ENCODE measurements at places on chromosomes 2 and 18. TPM values are rescaled to one million over a fixed set of nuclear protein-coding genes. Genes with fewer than 3 reads are reported as not detected.

KCNE4 gene
- 14.8 TPM for total RNA-seq

CLEC4F gene
- 0.63 TPM for total RNA-seq

GRCh38 chr2:219018726-219019125, 22.6 kb downstream of the CFAP65 start:
- no peaks in the 10 kb centered on the region for H3K4me1 ChIP-seq
- no peak overlapping the region for H3K27ac ChIP-seq
- no peak overlapping the region for H3K4me3 ChIP-seq
- DNase-seq = no peak
- no peaks in the 10 kb centered on the region for H3K27me3 ChIP-seq

DNA sequence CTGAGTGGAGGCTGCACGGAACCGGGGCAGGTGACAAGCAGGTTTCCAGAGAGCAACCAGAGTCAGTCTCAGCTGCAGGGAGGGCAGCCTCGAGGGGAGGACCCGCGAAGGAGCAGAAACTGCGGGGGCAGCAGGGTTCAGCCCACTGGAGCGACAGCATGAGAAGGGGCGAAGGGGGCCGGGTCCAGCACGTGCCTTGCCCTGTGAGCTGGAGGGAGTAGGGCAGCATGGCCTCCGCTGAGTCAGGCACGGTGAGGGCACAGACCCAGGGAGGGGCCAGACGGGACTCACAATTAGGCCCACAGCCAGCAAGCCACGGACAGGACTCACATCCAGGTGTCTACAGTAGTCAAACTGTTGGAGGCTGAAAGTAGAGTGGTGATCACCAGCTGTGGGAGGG, 22.7 kb upstream of the ATP9B start:
- no peak overlapping the region for H3K27ac ChIP-seq
- no peak overlapping the region for H3K4me3 ChIP-seq
- H3K4me1 ChIP-seq = no peaks in the 10 kb centered on the region
- no peaks in the 10 kb centered on the region for H3K36me3 ChIP-seq
- no peak for DNase-seq
- peaks cover 23% of the 10 kb centered on the region for H3K27me3 ChIP-seq

GRCh38 chr2:120348737-120349439, 3.0 kb downstream of the INHBB start:
- no peaks in the 10 kb centered on the region for H3K36me3 ChIP-seq
- H3K27me3 ChIP-seq = no peaks in the 10 kb centered on the region
- H3K4me1 ChIP-seq = peaks cover 32% of the 10 kb centered on the region
- no peak overlapping the region for H3K4me3 ChIP-seq

DNA sequence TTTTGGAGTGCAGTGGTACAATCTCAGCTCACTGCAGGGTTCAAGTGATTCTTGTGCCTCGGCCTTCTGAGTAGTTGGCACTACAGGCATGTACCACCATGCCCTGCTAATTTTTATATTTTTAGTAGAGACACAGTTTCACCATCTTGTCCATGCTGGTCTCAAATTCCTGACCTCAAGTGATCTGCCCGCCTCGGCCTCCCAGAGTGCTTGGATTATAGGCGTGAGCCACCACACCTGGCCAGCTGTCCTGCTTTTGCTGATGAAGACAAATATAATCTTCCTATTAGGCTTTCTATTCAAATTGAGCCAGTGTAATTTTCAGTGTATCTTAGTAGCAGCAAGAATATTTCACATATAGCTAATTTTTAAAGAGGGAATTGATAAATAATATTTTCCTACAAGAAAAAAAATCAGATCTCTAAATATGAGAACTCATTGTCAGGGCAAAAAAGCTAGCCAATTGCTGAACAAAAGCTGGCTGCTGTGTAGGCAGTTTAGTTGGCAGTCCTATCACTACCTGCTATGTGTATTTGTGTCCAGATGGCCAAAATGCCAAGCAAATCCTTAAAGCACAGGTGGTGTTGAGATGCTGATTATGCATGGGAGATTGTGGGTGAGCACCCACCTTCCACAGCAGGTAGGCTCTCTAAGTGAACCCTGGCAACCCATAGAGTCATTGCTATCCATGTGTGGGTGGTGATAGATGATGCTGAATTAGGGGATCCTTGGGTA, 60.8 kb upstream of the STAM2 start:
- no peak overlapping the region for H3K4me3 ChIP-seq
- DNase-seq = no peak
- no peaks in the 10 kb centered on the region for H3K36me3 ChIP-seq

GAL3ST2 gene
- total RNA-seq = not detected

- H3K4me3 ChIP-seq = no peak overlapping the region
- no peaks in the 10 kb centered on the region for H3K27me3 ChIP-seq
- no peak for DNase-seq
- peaks cover 50% of the 10 kb centered on the region for H3K36me3 ChIP-seq
- no peak overlapping the region for H3K27ac ChIP-seq
Measured at GRCh38 chr2:232567721-232568120, 17.2 kb downstream of the EIF4E2 start.

- H3K36me3 ChIP-seq = no peaks in the 10 kb centered on the region
- H3K27me3 ChIP-seq = no peaks in the 10 kb centered on the region
- no peaks in the 10 kb centered on the region for H3K4me1 ChIP-seq
Measured at GRCh38 chr2:8352296-8352695, 329.6 kb upstream of the ID2 start.

RNF25 gene
- 27.5 TPM for total RNA-seq

RHOB gene
- total RNA-seq = 1,330 TPM

GRCh38 chr2:220282236-220282635, 654.8 kb downstream of the SLC4A3 start:
- no peaks in the 10 kb centered on the region for H3K27me3 ChIP-seq
- DNase-seq = no peak
- no peaks in the 10 kb centered on the region for H3K36me3 ChIP-seq
- H3K4me1 ChIP-seq = peaks cover 10% of the 10 kb centered on the region
- H3K27ac ChIP-seq = no peak overlapping the region

DNA sequence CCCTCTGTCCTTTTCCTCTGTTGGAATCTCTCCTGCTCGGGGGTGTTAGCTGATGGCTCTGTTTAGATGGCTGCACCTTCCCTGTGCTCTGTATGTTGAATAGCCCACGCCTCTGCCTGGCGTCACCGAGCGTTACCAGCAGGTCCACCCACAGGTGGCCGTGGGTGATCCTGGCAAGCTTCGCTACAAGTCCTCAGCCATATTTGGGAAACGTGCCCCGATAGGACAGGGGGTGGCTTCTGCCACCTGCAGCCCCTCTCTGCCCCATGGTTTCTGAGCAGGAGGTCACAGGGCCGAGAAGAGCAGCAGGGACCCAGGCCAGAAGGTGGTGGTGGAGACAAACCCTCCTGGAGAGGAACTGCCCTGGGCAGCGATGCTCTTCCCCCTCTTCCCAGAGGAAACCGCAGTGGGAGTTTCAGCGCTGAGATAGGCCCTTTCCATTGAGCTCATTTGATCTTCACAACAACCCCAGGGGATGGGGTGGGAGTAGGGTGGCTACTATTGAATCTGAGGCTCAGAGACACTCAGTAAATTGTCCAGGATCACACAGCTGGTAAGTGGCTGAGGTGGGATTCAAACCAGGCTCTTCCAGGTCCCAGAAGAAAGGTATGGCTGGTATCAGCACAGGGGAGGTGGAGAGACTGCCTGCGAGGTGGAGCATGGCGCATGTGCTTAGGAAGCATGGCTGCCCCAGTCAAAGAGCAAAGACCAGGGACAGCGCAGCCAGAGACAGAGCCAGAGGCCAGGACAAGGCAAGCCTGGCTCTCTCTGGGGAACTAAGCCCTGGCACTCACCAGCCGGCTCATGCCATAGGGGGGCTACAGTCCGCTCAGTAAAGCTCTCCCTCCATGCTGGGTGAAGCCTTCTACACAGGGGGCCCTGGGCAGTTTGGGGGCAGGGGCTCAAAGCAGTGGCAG, 15.0 kb downstream of the NGEF start:
- H3K4me1 ChIP-seq = no peaks in the 10 kb centered on the region
- DNase-seq = no peak
- H3K27me3 ChIP-seq = no peaks in the 10 kb centered on the region
- no peaks in the 10 kb centered on the region for H3K36me3 ChIP-seq
- no peak overlapping the region for H3K4me3 ChIP-seq

- peaks cover 7% of the 10 kb centered on the region for H3K4me1 ChIP-seq
- H3K36me3 ChIP-seq = no peaks in the 10 kb centered on the region
- H3K27me3 ChIP-seq = no peaks in the 10 kb centered on the region
- no peak overlapping the region for H3K4me3 ChIP-seq
Measured at GRCh38 chr2:19300961-19301360, 57.5 kb downstream of the OSR1 start.

TWIST2 gene
- total RNA-seq = 46.9 TPM

DNA sequence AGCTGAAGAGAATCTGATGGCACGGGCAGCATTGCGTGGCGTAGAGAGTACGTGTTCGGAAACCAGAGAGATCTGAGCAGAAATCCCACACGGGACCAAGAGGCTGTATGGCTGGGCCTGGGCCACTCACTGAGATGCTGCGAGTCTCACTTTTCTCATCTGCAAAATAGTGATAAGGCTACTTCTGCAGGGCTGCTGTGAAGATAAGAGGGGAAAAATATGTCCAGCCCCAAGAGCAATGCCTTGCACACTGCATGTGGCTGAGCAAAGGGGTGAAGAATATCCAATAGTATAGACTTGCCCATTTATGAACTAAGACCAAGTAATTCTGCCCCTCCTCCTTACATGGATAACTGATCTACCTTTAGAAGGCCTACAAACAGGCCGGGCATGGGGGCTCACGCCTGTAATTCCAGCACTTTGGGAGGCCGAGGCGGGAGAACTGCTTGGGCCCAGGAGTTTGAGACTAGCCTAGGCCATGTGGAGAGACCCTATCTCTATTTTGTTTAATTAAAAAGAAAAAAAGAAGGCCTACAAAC, 3.1 kb downstream of the FECH start:
- no peak overlapping the region for H3K4me3 ChIP-seq
- no peaks in the 10 kb centered on the region for H3K36me3 ChIP-seq
- H3K27ac ChIP-seq = no peak overlapping the region
- no peak for DNase-seq
- no peaks in the 10 kb centered on the region for H3K27me3 ChIP-seq
- H3K4me1 ChIP-seq = peaks cover 25% of the 10 kb centered on the region

NOSTRIN gene
- total RNA-seq = 21.5 TPM

- no peak overlapping the region for H3K27ac ChIP-seq
- no peaks in the 10 kb centered on the region for H3K27me3 ChIP-seq
- DNase-seq = no peak
- H3K4me3 ChIP-seq = no peak overlapping the region
Measured at GRCh38 chr18:32934201-32934600, 161.4 kb upstream of the KLHL14 start.

GRCh38 chr18:48348739-48349138, 60.4 kb downstream of the ZBTB7C start:
- no peaks in the 10 kb centered on the region for H3K36me3 ChIP-seq
- no peak overlapping the region for H3K27ac ChIP-seq
- peaks cover under 1% of the 10 kb centered on the region for H3K4me1 ChIP-seq
- no peak overlapping the region for H3K4me3 ChIP-seq
- no peak for DNase-seq

DNA sequence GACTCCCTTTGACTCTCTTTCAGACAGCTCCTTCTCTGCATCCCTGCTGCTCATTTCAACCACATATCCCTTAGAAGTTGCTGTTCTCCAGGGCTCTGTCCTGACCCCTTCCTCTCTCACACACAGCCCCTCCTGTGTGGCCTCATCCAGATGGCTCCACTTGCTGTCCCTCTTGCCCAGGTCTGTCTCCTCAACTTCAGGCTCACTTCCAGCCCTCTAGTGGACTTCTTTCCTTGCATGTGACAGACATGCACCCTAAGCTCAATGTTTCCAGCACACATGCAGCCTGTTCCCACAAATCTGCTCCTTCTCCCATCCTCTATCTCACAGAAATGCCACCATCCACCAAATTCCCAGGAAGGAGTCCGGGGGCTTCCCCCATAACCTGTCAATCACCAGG, 9.0 kb upstream of the MRPL19 start:
- peaks cover 15% of the 10 kb centered on the region for H3K27me3 ChIP-seq
- peaks cover 5% of the 10 kb centered on the region for H3K4me1 ChIP-seq
- H3K36me3 ChIP-seq = no peaks in the 10 kb centered on the region
- DNase-seq = no peak
- no peak overlapping the region for H3K4me3 ChIP-seq
- H3K27ac ChIP-seq = no peak overlapping the region

- no peak overlapping the region for H3K4me3 ChIP-seq
- H3K27me3 ChIP-seq = no peaks in the 10 kb centered on the region
- no peak overlapping the region for H3K27ac ChIP-seq
- DNase-seq = no peak
Measured at GRCh38 chr18:27094621-27095020, 90.5 kb downstream of the CHST9 start.

DNA sequence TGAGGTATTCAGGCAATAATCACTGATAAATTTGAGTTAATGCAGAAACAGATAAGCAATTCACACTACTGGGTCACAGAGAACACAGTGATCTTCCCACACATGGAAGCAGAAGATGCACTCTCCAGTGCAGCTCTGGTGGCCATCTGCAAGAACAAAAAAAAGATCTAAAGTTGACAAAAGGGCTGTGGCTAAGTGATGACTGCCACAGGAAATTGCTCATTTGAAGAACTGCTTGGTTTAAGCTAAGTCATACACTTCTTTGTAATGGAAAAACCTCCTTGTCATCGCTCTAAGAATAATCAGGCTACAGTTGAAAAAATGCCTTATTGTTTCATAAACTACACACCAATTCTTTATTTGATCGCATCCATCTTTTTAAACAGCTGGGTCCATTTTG, 115.1 kb downstream of the DTNB start:
- H3K27ac ChIP-seq = no peak overlapping the region
- H3K4me3 ChIP-seq = no peak overlapping the region
- no peaks in the 10 kb centered on the region for H3K4me1 ChIP-seq
- DNase-seq = no peak
- no peaks in the 10 kb centered on the region for H3K27me3 ChIP-seq

DNA sequence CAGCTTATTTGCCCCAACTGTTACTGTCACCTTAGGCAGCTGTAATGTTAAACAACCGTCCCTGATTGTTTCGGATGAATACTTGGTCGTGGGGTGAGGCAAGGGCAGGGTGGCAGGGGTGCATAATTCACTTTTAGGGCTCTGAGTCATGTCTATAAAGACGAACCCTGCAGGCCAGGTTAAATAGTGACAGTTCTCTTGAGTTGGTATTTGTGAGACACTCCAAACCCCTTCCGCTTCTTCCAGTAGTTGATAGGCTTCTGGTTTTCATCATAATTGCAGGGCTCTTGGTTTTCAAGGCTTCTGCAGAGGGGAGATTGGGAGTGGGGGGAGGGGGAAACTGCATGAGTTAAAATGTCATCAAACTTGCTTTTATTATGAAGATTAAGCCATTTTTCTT, 97.2 kb upstream of the TSPYL6 start:
- H3K27ac ChIP-seq = no peak overlapping the region
- H3K27me3 ChIP-seq = no peaks in the 10 kb centered on the region
- H3K36me3 ChIP-seq = no peaks in the 10 kb centered on the region
- H3K4me1 ChIP-seq = no peaks in the 10 kb centered on the region
- no peak for DNase-seq

DNA sequence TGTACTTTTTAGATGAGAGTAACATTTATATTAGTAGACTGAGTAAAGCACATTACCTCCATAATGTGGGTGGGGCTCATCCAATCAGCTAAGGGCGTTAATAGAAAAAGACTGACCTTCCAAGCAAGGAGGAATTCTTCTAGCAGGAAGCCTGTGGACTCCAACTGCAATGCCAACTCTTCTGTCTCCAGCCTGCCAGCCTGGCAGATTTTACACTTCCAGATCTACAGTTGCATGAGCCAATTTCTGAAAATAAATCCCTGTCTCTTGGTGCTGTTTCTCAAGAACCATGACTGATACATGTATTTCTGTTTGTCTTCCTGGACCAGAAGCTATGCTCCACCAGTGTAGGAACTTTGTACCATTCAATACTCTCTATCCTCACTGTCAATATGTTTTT, 69.0 kb upstream of the LMAN1 start:
- H3K27me3 ChIP-seq = no peaks in the 10 kb centered on the region
- no peaks in the 10 kb centered on the region for H3K36me3 ChIP-seq
- no peak overlapping the region for H3K27ac ChIP-seq
